Stimulated activated CD4-positive, alpha-beta T cell treated with anti-CD3 and anti-CD28 coated beads, Interleukin-2, amount 100 ng/mL, for 4 hours (primary cell): ENCODE measurements at places on chromosomes 7 and 10.
A peak's percentile ranks its signal among the peaks of the same experiment; 100 is the strongest.

GRCh38 chr7:99639267-99639666, 22.5 kb downstream of the ZSCAN25 start:
- no peak for DNase-seq

- no peak for DNase-seq
Observed at GRCh38 chr7:25870574-25870973, 281.4 kb upstream of the NFE2L3 start.

- no peak for DNase-seq
Observed at GRCh38 chr7:19491821-19492452, 216.9 kb downstream of the POLR1F start.

- no peak for DNase-seq
Observed at GRCh38 chr10:126702181-126702580, 31.7 kb upstream of the C10orf90 start.

- DNase-seq, result peak; percentile 4
Observed at GRCh38 chr10:74799721-74800221, 26.6 kb upstream of the KAT6B start.

GRCh38 chr10:15253951-15254807, 85.7 kb upstream of the NMT2 start:
- DNase-seq, result no peak

- no peak for DNase-seq
Observed at GRCh38 chr10:74244807-74245206, 93.8 kb downstream of the ADK start.

GRCh38 chr10:108360187-108360586, 1195.7 kb upstream of the SORCS1 start:
- DNase-seq, result no peak

- DNase-seq, result no peak
Observed at GRCh38 chr10:49418328-49418727, 22.4 kb upstream of the DRGX start.

GRCh38 chr7:2510909-2511768, 8.4 kb upstream of the LFNG start:
- no peak for DNase-seq
